ENCODE measurements at places on chromosomes 5 and 9. TPM values are rescaled to one million over a fixed set of nuclear protein-coding genes. Genes with fewer than 3 reads are reported as not detected.

The ACTBL2 gene
- total RNA-seq, result not detected

The SPATA31C1 gene
- total RNA-seq, result 0.21 TPM

The CD274 gene
- 4.1 TPM for total RNA-seq

The C1QTNF3 gene
- 122 TPM for total RNA-seq

The F12 gene
- total RNA-seq, result 0.51 TPM

The PTPDC1 gene
- 19.7 TPM for total RNA-seq

The EQTN gene
- total RNA-seq, result 0.51 TPM

The RAD23B gene
- 114 TPM for total RNA-seq

The PCDHB10 gene
- total RNA-seq, result 6.1 TPM

The FOXD4L3 gene
- total RNA-seq, result not detected

The AIF1L gene
- total RNA-seq, result 19.1 TPM

The CNTNAP3B gene
- 14.0 TPM for total RNA-seq

The AOPEP gene
- 391 TPM for total RNA-seq

DNA sequence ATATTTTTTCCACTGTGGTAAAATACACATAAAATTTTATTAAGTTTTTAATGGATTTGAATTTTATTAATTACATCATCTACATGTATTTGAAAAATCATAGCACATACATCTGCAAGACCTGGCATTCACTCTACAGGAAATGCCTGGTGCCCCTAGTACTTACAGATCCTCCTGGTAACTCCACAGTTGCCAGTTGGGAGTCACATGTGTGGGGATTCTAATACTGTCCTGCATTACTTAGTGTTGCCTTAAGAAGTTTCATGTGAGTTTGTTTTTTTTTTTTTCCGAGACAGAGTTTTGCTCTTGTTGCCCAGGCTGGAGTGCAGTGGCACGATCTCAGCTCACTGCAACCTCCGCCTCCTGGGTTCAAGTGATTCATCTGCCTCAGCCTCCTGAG lies 18.1 kb downstream of the KDM3B start:
- no peak for DNase-seq

DNA sequence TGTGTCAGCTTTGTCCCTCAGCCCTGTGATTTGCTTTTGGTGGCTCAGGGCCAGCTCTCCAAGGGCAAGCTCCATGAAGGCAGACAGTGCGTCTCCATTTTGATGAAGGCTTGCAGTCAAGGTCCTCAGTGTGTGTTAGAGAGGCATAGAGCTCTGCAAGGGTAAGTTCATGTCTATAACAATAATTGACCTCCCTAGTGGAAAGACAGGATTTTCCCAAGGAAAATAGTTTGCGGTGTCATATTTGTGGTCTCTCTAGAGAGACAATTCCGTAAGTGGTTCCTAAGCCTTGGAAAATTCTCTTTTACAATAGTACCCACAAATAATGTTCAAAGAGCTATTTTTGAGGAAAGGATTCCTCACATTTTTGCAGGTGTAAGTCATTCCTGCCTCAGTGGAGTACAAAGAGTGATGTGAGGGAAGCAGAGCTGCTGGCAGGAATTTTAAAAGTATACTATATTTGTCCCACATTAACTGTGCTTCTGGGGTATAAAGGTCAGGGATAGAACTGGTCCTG lies 40.2 kb downstream of the SLC1A3 start:
- DNase-seq, result no peak

- DNase-seq, result peak; percentile 72
These were observed 13.4 kb upstream of the CCDC112 start for GRCh38 chr5:115309751-115310370.

DNA sequence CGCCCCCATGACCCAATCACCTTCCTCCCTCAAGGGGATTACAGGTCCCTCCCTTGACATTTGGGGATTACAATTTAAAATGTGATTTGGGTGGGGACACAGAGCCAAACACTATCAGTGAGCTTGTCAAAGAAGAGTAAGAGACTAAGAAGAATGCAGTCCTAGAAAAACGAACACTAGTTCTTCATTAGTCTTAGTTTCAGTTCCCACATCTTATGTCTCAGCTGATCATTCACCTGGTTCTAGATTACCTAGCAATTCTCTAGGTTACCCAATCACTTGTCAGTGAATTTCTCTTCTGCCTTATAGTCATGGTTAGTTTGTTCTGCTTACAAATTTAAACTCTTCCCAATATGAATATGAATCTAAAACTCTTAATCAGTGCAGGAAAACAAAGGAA lies 251.5 kb downstream of the COX7C start:
- no peak for DNase-seq

- no peak for DNase-seq
These were observed 86.0 kb downstream of the ZNF608 start for GRCh38 chr5:124660229-124661093.

DNA sequence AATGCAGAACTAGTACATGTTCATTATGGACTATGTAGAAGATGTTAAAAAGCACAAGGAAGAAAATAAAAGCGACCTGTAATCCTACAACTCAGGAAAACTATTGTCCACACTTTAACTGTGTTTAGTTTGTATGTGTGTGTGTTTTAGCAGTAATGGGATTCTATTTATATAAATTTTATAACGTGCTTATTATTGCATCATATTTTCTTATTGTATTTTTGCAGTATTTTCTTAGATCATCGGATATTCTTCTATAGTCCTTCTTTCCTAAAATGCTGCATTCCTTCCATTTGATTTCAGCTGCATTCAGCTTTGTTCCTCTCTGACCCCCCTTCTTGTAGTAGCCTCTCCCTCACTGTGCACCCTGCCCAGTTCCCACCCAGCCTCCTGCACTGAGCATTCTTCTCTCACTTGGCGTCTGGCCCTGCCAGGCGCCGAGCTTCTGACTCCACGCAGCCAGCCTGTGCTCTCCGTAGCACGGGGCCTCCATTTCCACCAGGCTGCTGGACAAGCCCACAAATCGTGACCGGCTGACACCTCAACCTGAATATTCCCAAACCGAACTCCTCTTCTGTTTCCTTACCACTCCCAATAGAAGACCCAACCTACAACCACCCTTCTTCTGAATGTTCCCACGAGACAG lies 39.9 kb downstream of the MVB12B start:
- no peak for DNase-seq

- no peak for DNase-seq
These were observed 99.8 kb downstream of the DTWD2 start for GRCh38 chr5:118888556-118888955.

GRCh38 chr9:109414125-109414785 lies 83.9 kb downstream of the PTPN3 start:
- no peak for DNase-seq

DNA sequence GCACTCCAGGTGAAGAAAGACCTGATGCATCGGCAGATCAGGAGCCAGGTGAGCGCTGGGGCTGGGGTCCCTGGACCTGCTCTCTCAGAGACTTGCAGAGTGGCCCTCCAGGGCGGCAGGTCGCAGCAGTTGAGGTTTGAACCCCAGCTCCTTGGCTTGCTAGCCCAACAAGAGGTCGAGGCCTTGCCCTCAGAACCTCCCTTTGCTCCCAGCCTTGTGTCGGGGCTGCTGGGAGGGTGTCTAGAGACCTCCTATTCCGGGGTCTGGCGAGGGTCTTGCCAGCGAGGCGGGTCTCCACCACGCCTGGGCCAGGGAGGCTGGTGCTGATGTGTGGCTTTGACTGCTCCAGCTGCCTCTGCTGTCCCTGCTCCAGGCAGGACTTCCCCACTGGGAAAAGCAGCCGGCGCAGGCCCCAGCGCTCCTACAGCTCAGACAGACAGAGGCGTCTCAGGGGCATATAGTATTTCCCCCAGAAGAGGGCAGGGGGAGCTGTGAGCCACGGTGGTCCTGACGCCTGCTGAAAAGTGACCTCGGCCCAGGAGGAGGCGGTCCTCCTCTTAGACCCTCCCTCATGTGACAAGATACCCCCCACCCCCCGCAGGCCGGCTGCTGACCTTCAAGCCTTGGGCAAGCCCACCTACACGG lies 38.3 kb downstream of the LRSAM1 start:
- peak; percentile 35 for DNase-seq

- DNase-seq, result no peak
These were observed 84.4 kb downstream of the C9orf152 start for GRCh38 chr9:110123341-110124095.

- DNase-seq, result peak; percentile 37
These were observed 456.0 kb downstream of the RAB3C start for GRCh38 chr5:59038798-59039295.

DNA sequence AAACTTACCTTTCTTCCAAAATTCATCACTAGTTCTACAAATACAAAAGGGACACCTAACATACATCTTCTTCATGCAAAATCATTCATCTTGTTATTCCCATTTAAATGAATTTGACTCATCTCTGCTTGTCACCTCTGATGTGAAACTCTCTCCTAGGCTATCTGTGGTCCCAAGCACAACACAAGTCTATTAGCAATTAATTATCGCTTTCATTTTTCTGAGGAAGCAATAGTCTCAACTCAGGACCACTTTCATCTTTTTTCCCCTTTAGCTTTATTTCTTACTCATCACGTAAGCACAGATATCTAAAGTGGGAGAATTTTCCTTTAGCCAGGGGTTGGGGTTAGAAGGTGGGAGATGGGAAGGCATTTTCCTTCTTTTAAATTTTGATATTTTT lies 131.9 kb downstream of the ST8SIA4 start:
- no peak for DNase-seq

- peak; percentile 34 for DNase-seq
These were observed 41.4 kb upstream of the TIFAB start for GRCh38 chr5:135493406-135494180.

- DNase-seq, result no peak
These were observed 7.7 kb upstream of the NFIB start for GRCh38 chr9:14321517-14322130.

- no peak for DNase-seq
These were observed 273.3 kb upstream of the SEMA6A start for GRCh38 chr5:116847960-116848359.

DNA sequence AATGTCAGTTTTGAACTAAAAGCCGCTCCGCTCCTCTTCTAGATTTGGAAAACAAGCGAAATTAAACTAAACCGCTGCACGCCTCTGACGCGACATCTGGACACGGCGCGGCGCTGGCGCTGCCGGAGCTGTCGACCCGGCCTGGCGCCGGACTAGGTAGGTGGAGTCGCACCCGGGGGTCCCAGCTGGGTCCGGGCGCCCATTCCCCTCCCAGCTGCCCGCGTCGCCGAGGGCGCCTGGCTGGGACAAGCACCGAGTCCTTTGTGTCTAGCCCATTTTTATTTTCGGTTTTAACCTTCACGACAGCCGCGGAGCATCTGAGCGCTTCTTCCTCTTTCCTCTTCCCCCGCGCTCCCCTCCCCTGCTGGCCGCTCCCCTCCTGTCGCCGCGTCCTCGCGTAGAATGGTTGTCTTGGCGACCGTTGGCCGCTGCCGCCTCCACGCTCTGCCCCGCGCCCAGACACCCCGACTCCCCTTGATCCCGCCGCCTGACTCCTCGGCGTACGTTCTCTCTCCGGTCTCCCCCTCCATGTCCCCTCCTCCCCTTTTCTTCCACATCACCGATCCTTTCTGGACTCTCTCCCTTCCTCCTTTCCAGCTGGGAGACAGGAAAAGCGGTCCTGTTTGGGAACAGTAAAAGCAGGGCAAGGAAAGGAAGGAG lies 545 bp downstream of the CDKN2B-AS1 start:
- DNase-seq, result peak; percentile 55

- DNase-seq, result no peak
These were observed 78.8 kb downstream of the PDE6A start for GRCh38 chr5:149865746-149866145.

- no peak for DNase-seq
These were observed 70.1 kb downstream of the RIC1 start for GRCh38 chr9:5698810-5699556.

GRCh38 chr9:138102246-138103051 lies 224.9 kb downstream of the CACNA1B start:
- DNase-seq, result no peak

- peak; percentile 57 for DNase-seq
These were observed 524.1 kb upstream of the MEF2C start for GRCh38 chr5:89407054-89407453.
